ENCODE measurements at places on chromosomes 1 and 21.

DNA sequence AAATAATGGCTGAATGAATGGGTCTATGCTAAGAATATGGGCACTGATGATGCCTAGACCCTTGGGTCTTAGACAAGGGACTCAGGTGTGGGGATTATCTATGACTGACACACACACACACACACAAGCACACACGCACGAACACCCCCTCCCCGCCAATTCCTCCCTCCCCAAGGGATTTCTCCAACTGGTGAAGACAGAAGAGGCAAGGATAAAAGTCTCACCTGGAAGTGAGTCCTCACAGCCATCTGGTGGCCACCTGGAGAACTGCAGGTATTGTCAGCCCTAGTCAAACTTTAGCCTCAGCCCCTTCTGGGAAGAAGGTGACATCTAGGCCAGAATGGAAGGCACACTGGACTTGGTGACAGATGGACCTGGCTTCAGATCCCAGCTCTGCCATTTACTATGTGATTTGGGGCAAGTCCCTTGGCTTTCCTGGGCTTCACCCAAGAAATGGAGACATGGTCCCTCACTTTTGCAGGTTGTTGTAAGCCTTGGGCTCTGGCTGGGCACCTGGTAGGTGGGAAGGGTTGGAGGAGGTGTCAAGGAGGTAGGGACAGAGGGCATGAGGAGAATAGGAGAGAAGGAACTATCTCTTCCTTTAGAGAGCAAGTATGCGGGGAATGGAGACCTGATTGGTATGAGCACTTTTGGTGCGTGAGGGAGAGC is 4.0 kb upstream of the GPR3 start:
- peak; percentile 90 for DNase-seq

DNA sequence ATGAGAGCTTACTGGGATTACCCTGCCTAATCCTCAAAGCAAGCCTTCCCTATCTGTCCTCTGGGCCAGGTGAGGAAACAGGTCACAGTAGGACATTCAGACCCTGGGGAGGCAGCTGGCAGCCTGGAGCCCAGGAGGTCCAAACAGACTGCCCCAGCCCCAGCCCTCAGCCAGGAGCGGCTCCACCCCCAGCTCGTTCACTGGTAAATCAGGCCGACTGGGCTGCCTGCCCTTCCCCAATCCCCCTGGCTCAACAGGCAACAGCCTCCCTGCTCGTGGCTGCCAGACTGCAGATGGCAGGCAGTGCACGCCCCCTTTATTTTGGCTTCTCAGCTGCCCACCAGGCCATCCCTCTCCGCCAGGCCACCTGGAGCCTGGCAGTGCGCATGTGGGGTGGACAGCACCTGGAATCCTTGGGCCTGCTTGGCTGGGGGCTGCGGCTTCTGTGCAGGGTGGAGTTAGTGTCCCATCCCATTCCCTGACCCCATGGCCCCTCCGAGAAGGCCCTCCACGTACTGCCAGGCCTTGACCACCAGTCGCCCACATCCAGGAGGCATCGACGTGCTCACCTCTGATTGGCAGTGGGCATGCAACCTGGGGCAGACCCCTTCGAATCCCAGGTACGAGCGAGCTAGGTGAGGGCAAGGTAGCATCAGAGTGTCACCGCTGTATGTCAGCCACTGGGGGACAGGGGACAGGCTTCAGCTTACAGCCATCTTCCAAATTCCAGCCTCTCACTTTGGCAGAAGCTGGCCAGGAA is 11.2 kb upstream of the ZNF670 start:
- DNase-seq = no peak

DNA sequence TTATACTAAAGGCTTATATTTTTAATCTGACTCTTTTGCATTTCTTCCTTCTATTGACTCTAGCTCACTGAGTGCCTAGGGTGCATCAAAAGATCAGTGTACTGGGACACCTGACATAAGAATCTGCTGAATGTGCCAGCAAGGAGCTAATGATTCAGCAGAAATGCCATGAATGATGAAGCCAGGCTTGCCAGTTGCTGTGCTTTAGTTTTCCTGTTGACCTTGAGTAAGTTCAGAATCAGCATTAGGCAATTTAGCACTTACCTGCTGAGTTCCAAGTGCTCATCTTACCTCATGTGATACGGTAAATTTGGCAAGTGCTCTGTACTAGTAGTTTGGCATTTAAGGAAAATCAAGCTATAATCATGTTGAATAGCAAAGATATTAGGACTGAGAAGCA is 523.2 kb upstream of the B3GALT2 start:
- no peak for DNase-seq

- DNase-seq = no peak
These were observed 8.7 kb downstream of the LAPTM5 start for GRCh38 chr1:30748699-30749401.

DNA sequence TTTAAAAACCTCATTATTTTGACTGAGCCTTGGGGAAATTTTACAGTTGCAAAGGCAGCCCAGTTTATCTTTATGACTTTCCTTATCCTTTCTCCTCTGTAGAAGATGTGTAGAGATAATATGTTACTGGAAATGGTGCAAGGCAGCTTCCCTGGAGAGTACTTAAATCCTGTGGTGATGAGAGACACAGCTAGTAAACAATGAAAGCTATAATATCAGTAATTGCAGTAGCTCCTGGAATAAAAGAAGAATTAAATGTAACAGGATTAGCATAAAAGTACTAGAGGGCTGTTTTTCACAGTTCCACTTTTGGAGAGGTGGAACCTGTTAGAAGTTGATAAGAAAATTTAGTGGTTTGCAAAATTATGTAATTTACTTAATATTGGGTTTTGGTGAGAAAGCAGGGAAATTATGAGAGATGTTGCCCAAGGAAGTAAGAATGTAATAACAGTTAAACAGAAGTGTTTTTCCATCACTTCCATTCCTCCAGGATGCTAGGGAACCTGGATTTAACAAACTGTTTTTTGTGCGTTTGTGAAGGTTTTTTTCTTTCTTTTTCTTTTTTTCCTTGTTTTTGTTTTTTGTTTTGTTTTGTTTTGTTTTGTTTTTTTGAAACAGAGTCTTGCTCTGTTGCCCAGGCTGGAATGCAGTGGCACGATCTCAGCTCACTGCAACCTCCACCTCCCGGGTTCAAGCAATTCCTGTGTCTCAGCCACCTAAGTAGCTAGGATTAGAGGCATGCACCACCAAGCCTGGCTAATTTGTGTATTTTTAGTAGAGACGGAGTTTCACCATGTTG is 15.7 kb upstream of the EDEM3 start:
- no peak for DNase-seq

DNA sequence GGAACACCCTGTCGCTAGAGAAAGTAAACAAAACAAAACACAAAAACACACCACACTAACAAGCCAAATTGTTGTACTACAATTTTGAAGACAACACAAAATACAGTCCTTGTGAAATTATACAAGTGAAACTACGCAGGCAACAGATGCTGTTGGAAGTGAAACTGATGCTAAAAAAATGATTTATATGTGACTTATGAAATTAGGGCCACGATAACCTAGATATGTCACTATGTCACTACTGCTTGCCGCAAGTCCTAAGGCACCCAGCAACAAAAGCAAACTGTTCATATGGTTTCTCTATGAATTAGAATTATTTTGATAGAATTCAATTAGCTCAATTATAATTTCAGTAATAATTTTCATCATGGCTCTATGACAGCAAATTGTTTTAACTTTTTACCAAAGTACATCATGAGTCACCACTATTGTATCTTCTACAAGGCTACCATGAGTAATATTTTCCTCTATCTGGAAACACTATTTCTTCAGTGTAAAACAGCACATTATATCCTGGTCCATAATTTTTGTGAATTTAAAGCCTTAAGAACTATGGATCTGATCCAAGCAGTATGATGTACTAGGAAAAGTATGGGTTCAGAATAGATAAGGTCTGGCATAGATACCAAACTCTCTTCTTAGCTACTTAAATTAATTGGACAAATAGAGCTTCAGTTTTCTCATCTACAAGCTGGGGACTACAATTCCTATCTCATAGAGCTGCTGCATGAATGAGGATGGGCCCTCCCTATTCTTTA is 216.3 kb downstream of the COL11A1 start:
- DNase-seq = no peak

GRCh38 chr1:197066719-197067456 is at the start of gene F13B:
Gene F13B (minus strand): TSS chr1:197067260. CDS start chr1:197067223, 37 bp downstream.
- DNase-seq = no peak

GRCh38 chr1:25861316-25862286 is 2.3 kb upstream of the AUNIP start:
- DNase-seq = no peak

- no peak for DNase-seq
These were observed 211.4 kb upstream of the NRIP1 start for GRCh38 chr21:15276243-15276642.

DNA sequence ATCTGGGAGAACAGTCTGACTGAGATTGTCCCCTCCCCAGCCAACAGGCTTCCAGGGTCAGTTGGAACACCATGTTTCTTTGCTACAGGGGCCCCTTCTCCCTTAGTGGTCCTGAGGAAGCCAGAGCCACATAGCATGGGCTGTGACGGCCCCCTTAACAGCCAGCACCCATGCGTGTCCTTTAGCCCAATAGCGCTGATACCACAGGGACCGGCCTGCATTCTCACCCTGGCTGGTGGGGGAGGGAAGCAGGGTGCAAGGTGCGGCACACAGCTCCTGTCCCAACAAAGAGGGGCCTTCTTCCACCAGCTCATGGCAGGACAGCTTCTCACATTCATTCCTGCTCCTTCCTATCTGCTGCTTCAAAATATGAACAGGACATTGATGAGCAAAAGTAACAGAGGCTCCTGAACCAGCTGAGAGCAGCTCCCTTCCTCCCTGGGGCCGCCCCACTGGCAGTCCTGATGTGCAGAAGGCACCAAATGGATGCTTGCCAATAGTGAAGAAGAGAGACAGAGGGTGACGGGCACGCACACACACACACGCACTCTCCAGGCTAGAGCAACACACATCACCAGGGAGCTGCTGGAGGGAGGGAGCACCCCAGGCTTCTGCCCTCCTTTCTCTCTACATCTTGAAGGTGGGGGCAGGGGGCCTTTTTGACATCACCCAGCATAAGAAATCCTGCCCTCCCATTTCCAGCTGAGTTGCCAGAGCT is 99.4 kb downstream of the CRYAA start:
- no peak for DNase-seq

GRCh38 chr1:26719205-26719604 is 23.4 kb downstream of the ARID1A start:
- DNase-seq = no peak

DNA sequence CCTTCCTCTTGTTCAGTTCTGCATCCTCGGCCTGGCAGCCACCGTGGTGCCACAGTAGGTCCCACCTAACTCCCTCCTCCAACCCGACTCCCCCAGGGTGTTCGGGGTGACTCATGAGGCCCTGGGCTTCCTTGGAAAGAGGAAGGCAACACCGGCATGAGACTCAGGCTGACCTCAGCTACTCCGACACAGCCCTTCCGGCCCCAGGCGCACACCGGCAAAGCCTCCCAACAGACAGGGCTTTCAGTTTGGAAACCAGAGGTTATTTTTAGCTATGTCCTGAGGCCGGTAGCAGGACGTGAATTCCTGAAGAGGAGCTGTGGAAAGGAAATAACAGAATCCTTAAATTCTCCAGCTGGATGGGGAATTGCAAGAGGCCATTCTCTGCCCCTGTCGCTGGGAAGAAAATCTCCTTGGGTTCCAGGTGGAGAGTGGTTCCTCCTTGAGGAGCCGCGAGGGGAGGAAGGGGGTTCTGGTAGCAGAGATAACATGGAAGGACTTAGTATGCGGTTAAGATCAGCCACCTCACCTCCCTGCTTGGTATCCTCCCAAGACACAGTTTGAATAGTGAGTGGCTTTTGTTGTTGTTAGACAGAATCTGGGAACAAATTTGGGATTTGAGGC is 24.4 kb downstream of the PLXNA2 start:
- DNase-seq = no peak

- no peak for DNase-seq
These were observed 165.0 kb upstream of the VAMP3 start for GRCh38 chr1:7606096-7606495.

- no peak for DNase-seq
These were observed 3.7 kb upstream of the TRABD2B start for GRCh38 chr1:48000883-48001282.

DNA sequence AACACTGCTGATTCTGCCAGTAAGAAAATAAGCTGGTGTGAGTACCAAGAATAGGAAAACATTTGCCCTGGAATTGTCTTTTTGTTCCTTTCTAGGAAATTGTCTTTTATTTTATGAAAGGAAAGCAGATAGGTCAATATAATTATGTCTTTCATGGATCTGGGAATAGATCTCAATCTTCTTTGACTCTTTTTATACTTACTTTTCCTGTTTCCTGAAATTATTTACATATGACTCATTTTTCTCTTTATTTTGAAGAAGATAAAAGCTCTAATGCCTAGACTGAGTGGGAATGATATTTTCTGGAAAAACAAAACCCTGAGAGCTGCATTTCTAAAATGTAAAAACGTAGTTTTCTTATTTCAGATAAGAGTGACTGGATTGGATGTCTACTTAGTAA is 100.1 kb downstream of the MAN1A2 start:
- no peak for DNase-seq

- no peak for DNase-seq
These were observed 9.7 kb upstream of the PRELP start for GRCh38 chr1:203465948-203466347.

DNA sequence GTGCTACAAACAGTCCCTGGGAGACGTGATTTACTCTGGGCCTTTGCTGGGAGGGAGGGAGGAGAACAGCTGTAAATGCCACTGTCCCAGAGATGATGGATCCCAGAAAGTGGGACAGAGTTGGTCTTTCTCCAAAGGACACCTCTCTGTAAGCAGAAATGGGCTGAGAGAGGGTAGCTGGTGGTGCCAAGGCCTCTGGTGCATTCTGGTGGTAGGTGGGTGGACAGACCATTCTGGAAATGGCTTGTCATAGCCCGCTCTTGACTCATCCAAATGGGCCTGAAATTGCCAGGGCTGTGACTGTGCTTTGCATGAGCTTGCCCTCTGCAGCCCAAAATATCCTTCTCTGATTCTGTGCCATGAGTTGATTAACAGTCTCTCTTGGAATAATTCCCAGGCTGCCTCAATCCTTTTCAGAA is 36.1 kb downstream of the CCDC185 start:
- DNase-seq = no peak

- DNase-seq = no peak
These were observed 38.2 kb downstream of the PKNOX1 start for GRCh38 chr21:43012596-43012995.

DNA sequence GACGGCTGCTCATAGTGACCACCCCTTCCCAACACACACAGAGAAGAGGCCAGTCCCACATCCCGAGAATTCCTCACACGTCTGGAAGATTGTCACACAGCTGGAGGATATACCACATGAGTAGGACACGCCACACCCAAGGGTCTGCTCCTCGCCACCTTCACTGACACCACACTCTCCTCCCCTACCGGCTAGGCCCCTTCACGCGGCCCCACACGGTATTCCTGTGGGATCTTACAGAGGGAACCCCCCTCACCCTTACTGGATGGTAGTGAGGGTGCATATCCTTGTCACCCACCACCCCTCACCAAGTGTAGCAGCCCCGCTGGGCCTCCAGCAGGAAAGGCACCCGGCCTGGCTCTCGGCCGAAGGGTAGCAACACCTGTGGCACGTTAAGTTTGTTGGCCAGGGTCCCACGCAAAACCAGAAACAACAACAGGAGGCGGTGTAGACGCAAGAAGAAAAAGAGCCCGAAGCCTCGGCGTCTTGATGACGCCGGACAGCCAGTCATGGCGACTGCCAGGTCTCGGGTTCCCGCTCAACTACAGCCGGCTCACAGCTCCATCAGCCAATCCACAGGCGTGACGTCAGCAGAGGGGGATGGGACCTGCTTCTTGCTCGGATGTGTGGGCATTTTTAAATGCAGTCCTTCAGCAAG is at the start of gene NUP210L:
Gene NUP210L, minus strand, starts transcription at position 540 of the 658 bp plus-strand sequence.
- no peak for DNase-seq

GRCh38 chr21:36716836-36717235 is 17.9 kb downstream of the SIM2 start:
- no peak for DNase-seq

Data from HT-29 (cell line).